Fibroblast of mammary gland (primary cell): ENCODE measurements at places on chromosomes 4 and X.

DNA sequence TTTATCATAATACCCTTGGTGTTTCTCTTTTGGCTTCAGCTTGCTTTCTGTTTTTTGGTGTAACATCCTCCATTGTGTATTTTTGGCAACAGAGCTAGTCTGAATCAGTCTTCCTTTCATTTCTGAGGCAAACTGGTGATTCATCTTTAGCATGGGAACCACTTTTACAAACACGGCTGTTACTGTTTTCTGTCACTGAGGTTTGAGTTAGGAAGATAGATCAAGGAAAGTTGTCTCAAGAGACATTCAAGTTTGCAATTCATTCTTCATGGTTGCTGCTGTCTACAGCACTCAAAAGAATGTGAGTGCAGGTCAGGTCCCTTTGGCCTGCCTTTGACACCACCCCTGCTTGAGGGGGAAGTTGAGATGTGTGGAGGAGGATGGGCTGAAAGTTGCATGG, 36.3 kb downstream of the IL21 start:
- DNase-seq = peak; percentile 94

DNA sequence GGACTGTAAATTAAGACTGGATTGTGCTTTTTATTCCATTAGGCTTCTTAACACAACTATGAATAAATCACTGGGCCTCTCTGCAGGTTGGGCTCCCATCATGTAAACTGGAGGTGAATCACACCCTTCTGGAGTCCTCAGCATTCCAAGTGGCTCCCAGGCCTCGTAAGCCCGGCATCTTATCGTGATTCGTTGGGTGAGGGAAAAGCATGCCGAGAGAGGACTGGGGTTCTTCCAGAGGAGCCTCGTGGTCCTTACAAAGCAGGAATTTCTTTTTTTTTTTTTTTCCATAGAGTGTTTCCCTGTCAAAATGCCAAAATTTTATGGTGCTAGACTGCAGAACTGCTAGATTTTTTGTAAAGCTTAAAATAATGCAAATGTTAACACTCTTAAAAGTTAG, 20.0 kb downstream of the CLDN22 start:
- DNase-seq = peak; percentile 13

- DNase-seq = no peak
Observed at GRCh38 chrX:126580877-126581276, 28.3 kb upstream of the DCAF12L1 start.

DNA sequence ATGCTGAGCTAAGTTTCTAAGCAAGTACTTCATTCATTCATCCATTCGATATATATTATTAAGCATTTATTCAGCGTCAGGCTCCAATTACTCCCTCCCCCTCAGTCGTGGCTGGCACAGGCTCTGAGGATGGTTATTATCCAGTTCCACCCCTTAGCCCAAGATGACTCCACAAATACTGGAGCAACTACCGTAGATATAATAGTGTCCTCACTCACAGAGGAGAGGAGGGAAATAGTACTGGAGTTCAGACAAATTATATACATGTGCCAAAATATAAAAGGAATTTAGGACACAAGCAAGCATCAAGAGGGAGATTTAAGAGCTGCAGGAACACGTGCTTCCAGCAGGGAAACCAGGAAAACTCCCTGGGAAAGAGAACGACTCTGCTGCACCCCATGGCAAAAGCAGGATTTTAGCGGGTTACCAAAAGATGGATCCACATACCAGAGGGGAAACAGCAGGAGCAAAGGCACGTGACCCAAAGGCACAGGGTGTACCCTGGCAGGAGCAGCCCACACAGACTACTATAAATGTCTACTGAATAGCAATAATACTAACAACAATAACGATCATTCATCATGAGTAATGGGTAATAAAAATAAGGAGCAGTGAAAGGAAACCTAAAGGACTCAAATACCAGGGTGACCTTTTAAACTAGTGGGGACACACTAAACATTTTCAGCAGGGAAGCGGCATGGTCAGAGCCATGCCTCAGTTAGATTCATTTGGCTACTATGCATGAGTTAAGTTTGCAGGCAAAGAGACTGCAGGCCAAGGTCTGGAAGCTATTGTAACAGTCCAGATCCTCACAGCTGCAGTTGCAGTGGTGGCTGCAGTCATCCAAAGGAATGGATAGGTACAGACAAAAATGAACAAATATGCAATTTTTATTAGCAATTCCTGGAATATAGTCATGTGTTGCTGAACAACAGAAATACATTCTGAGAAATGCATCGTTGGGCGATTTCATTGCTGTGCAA, 153.7 kb downstream of the APBB2 start:
- DNase-seq = peak; percentile 69

DNA sequence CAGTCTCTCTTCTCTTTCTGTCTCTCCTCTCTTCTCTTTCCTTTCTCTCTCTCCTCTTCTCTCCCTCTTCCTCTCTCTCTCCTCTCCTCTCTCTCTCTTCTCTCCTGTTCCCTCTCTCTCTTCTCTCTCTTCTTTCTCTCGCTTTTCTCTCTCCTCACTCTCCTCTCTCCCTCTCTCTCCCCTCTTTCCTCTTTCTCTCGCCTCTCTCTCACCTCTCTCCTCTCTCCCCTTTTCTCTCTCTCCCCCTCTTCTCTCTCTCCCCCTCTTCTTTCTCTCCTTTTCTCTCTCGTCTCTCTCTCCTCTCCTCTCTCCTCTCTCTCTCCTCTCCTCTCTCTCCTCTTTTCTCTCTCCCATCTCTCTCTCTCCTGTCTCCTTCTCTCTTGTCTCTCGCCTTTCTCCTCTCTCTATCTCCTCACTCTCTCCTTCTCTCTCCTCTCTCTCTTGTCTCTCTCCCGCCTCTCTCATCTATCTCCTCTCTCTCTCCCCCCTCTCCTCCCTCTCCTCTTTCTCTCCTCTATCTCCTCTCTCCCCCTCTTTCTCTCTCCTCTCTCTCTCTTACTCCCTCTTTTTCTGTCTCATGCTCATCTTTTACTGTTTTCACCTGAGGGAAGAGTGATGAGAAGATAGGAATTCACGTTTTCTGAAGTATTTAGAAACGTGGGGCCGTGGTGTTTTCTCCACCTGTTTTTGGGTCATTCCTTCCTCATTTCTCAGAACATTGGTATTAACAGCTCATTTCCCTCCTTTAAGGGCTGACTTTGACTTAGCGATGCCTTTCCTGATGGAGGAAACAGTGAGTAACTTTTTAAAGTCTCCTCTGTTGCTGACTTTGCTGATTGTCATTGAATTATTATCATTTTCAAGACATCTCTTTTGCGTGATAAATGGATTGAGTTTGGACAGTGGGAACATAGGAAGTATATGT, 80.6 kb upstream of the CD99 start:
- no peak for DNase-seq

DNA sequence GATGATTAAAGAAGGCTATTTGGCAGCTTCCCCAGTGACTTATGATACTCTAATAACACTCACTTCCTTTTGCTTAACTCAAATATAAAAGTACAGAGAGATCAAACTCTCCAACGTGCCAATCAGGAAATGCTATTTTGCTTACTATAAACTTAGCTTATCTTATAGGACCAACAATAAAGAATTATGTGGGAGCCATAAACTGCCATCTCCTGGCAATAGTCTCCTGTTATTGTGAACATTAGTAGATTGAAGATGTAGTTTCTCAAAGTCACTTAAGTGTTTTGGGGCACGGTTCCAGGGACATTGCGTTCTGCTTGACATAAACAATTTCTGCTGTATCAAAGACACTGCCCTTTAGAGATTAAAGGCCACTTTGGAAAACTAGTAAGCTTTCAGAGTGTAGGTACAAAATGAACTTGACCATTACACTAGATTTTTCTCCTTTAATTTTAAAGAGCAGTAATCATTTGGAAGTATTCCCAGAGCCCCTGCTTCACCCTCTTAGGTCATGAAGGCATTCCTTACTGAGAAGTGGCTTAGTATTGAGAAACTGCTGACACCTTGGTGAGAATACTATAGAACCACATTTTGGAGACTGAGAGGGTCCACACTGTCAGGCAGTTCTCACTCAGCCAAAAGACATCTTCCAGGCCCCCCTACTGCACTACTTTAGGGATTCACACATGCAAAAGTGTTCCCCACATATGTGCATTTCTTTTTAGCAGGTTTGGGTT, 51.9 kb downstream of the MAOA start:
- peak; percentile 74 for DNase-seq

- DNase-seq = no peak
Observed at GRCh38 chrX:3806630-3807029, 93.2 kb upstream of the PRKX start.

DNA sequence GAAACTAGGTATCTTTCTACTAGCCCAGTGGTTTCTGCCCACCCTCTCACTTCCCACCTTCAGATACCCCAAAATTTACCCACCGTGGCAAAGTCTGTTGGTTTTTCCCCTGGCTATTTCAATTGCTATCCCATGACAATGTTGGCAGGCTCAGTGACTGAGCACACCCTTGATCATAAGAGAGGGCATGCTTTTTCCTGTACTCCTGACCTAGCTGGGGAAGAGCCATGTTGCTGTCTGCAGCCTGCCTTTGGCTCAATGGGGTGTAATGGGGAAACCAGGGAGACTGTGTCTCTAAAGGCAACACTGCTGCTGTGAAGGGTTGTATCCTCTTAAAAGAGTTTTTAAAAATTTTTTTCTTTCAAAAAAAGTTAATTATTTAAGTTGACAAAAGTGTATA, 90.4 kb upstream of the CITED1 start:
- DNase-seq = no peak

DNA sequence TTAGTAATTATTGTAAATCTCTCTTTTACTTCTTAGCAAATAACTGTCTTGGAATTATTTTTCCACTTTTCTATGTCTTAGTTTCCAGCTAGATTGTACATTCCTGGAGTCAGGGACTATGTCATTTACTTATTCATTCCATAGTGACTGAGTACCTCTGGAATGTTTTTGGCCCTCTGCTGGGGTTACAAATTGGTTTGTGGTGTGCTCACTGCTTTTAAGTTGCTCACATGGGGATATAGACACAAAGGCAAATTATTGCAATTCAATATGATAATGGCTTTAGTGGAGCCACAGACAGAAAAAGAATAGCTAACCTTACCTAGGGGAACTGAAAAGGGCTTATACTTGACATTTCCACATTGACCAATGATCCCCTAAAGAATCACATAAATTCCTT, 63.7 kb upstream of the PDGFRA start:
- peak; percentile 92 for DNase-seq

GRCh38 chrX:129726307-129727111, 12.3 kb upstream of the XPNPEP2 start:
- DNase-seq = peak; percentile 69

DNA sequence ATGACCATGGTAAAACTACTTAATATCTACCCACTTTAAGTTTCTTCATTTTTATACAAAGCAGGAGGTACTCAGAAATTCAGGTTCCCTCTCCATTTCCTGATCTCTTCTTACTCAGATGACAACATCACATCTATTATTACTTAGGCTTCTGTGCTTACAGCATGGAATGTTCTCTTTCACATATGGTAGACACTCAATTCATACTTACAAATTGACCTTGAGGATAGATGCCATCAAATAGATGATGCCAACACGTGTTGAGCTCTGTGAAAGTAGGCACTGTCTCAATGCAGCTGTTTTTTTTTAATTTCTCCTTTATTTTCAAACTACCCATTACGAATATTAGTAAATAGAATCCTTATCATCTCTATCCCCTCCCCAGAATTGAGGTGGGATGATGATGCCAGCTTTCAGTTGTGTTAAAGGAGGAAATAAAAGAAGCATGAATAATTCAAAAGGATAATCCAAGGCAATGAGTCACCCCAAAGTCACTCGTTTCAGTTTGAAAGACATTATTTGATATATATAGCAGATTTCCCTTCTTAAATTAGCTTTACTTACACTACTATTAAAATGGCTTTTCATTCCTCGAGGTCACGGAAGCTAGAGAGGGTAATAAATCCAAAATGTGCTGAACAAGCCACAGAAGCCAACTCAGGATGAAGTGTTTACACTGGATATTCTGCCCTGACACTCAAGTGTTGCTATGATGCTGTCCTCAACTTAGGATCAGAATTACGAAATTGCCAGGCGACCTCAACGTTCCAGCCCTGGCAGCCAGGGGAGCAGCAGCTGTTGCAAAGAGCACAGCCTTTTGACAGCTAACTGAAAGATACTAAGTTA, 124.2 kb upstream of the EOLA2 start:
- DNase-seq = peak; percentile 80

DNA sequence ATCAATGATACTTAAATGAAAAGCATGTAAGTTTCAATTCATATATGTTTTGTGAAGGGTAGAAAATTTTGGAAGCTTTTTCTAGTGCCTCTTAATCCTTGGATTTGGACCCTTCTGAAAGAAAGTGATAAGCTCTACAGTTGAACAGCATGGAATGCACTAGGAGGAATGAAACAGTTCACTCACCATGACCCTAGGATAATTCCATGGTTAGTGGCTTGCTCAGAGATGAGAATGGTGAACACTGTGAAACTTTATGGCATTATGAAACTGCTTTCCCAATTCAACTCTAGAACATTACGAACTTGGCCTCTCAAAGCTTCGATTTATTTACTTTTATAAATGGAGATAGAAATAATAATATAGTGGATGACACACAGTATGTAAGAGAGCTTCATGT, 88.9 kb upstream of the FAT4 start:
- DNase-seq = no peak

DNA sequence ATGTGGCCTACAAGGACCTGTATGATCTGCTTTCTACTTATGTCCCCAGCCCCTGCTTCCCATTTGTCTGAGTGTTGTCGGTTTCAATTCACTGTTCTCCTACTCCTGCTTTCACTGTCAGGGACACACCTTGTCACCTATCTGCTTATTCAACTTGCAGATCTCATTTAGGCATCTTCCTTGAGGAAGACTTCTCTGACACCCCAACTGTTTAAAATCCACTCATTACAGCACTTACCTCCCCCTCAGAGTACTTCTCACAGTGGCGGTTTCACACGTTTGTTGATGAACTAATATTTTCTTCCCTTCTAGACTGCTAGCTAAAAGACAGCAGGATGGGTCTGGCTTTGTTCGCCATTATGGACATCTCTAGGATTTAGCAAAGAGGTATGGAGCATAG, 279.9 kb upstream of the TET2 start:
- no peak for DNase-seq

- no peak for DNase-seq
Observed at GRCh38 chr4:113711883-113712662, 49.5 kb downstream of the CAMK2D start.

DNA sequence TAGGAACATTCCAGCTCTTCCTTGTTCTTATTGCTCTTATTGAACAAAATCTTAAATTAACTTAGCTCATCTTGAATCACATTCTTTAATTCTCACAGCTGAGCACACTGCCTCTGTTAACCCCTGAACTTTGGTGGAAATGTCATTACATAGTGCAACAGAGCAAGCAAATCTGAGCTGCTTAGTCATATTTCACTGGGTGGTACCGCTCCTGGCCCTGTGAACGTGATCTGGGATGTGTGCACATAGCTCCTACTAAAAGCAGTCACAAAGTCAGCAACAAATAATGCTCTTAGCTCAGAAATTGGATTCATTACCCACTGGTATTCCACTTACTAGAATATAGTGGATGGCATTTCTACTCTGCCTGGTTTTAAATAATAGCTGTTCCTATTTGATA, 27.9 kb downstream of the ARHGEF6 start:
- peak; percentile 57 for DNase-seq
